ENCODE measurements at places on chromosomes 5 and 9.

- DNase-seq, result no peak
Observed at GRCh38 chr5:180135967-180136629, 64.5 kb upstream of the RNF130 start.

DNA sequence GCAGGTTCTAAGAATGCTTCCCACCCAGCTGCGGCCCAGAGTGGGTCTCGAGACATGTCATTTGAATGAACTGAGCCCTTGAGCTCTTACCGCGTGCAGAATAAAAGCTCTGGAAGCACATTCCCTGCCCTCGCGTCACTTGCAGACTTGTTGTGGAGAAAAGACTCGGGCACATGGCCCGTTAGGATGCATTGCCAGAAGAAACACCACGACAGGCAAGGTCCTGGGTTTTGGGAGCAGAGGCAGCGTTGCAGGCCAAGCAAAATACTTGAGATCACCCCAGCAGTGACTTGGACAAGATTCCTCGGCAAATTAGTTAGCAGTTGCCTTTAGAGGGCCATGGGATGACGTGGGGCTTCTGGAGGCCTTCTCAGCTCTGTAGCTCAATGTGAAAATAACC is 170.8 kb upstream of the MSX2 start:
- DNase-seq, result no peak

- no peak for DNase-seq
Observed at GRCh38 chr9:82242285-82242963, 253.9 kb downstream of the SPATA31D1 start.

GRCh38 chr5:108762660-108763059 is 15.0 kb downstream of the FER start:
- no peak for DNase-seq

DNA sequence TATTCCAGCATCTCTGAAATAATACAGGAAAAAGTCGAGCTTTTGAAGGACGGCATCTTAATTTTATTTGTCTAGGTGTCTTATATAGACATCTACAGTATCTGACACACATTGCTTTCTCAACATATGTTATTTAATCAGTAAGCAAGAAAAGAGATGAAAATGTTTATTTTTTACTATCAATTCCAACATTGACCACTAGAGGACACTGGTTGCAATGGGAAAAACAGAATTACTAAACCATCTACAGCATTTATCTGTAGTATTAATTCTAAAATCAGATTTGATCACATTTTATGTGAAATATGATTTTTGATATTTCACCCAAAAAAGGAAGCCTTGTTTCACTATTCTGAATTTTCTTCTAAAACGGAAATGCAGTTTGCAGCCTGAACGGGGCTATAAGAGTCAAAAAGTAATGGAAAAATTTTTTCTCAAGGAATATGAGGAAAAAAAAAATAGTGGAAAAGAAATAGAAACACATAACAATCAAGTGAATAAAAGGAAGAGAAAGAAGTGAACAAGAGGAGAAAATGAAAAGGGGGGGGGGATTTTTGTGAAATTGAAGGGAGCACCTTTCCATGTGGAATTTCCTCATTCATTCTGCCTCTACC is 98.6 kb downstream of the OSTF1 start:
- DNase-seq, result no peak

GRCh38 chr5:158958021-158958994 is 141.4 kb downstream of the EBF1 start:
- peak; percentile 14 for DNase-seq

DNA sequence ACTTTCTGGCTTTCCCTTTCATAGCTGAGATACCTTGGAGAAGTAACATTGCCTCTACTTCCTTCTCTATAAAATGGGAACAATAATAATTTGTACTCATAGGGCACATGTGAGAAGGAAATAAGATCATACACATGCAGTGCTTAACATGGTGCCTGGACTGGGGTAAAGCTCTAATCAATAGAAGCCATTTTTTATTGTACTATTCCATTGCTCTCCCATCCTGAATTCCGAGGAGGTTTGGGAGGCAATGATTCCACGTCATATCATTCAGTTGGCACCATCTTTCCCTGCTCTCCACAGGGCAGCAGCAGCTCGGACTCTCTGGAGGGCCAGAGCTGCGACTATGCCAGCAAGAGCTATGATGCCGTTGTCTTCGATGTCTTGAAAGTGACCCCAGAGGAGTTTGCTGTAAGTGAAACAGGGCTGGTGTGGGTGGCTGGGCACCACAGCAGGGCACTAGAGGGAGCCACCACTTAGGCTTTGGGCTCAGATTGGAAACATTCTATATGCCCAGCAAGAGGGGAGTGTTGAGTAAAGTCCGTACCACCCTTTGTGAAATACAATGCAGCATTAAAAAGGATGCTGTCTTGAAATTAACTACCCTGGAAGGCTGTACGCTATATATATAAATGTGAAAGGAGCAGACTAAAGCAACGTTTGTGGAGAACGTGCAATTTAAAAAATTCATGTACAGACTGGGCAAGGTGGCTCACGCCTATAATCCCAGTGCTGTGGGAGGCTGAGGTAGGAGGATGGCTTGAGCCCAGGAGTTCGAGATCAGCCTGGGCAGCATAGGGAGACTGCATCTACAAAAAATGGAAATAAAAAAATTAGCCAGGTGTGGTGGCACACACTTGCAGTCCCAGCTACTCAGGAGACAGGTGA is 51.2 kb downstream of the RALGPS1 start:
- DNase-seq, result peak; percentile 62

DNA sequence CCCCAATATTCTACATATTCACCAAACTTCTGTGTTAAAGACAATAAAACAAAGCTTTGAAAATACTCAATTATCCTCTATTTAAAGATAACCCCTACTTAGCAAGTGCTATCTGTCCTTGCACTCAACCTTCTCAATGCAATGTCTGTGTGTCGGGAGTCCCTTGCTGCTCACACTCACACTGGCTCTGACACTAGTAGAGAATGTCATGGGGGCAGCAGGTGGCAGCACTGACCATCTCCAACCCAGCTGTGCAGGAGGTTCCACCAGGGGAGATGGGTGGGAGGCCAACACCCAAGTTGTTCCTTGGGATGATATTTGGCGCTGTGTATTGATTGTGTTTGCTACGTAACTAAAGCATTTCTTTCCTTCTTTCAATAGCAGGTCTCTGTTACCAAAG is 59.4 kb upstream of the SIMC1 start:
- DNase-seq, result no peak

DNA sequence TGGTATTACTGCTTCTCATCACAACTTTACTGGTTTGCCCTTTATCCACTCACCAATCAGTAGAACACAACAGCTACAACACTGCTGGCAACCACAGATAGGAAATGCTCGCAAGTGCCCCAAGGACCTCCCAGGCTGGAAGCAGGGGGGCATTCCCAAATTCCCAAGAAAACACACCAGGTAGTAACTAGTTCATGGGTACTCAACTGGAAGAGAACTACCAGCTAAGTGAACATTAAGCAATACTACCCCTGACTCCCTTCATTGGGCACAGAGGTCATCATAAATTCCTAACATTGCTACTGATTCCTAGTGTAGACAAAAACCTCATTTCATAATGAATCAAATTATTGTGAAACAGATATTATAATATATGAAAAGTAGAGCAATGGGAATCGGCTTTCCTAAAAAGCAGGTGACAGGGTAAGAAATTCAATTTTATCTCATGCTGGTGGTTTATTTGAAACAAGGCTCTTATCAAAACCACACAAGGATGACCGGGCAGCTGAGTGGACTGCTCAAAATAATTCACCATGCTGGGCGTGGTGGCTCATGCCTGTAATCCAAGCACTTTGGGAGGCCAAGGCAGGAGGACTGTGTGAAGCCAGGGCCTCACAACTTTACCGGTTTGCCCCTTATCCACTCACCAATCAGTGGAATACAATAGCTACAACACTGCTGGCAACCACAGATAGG is 81.6 kb downstream of the TLE1 start:
- DNase-seq, result no peak

GRCh38 chr9:38084556-38084880 is 15.5 kb upstream of the SHB start:
- DNase-seq, result no peak

GRCh38 chr5:155728857-155729683 is 597.9 kb upstream of the SGCD start:
- peak; percentile 11 for DNase-seq

- DNase-seq, result no peak
Observed at GRCh38 chr5:2220741-2221140, 338.0 kb upstream of the IRX4 start.

DNA sequence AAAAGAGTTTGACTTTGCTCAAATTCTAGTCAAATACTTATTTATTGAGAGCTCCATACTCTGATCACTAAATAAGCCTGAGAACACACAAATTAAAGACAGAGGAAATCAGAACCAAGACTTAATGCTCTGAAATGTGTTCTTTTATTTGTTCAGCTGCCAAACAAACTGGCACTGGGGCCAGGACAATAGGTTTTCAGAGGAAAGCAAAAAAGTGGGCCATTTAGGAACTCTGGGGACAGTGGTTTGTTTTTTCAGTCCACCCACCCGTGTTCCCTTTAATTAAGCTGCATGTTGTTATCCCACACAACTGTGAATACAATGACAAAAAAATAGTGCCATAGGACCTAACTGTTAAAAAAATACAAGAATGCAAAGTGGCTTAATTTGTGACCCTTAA is 95.4 kb upstream of the RETREG1 start:
- no peak for DNase-seq

GRCh38 chr5:151451626-151452520 is 4.5 kb downstream of the SLC36A1 start:
- DNase-seq, result no peak

DNA sequence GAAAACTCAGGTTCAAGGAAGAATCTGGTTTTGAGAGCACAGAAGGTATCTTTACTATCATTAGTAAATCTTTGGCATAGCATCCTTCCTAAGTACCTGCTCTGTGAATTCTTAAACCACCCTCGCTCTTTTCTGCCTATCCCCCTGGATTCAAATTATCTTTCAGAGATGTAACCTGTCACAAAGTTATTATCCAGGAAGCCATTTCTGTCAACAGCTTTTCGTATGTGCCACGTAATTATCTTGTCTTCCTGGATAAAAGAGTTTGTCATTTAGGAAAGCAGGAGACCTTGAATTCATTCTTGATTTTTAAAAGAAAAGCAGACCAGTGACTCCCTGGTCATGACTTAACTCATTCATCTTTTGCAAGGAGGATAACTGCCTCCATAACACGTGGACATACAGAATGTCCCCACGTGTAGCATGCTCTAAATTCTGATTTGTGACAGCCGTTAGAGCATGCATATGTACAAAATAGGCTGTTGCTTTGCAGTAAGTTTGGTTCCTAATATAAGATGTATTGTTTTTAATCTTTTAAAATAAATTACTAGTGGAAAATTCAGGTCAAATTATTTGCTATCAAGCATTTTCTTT is 189.0 kb downstream of the TRIO start:
- DNase-seq, result no peak

DNA sequence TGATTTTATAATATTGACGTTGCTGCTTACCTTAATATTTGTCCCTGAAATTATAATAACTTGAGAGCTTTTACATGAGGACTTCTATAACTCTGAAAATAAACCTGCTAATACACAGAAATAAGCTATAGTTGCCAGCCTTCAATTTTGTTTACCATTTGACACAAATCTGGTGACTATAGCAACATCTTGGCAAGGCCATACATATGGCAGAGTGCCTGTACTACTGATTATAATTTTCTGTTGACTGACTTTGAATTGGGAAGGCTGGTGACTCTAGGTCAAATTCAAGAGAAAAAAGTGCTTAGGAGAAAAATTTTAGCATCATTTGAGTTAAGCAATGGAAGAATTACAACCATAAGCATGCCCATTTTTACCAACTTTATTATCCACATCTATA is 581.4 kb upstream of the PTPRD start:
- no peak for DNase-seq

DNA sequence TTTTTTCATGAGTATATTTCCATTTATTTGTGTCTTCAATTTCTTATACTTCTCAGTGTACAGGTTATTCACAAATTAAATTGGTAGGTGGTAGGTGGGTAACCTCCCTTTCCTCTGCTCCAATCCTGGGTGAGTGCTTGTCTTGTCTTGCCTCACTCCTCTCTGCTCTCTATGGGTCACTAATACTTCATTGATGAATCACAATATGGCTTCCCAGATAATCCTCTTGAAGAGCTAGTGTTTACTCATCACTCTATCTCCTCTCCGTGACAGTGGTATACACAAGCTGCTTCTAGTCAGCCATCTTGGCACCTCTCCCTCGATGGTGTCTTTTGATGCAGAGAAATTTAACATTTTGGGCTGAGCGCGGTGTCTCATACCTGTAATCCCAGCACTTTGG is 331.8 kb upstream of the NMUR2 start:
- no peak for DNase-seq

DNA sequence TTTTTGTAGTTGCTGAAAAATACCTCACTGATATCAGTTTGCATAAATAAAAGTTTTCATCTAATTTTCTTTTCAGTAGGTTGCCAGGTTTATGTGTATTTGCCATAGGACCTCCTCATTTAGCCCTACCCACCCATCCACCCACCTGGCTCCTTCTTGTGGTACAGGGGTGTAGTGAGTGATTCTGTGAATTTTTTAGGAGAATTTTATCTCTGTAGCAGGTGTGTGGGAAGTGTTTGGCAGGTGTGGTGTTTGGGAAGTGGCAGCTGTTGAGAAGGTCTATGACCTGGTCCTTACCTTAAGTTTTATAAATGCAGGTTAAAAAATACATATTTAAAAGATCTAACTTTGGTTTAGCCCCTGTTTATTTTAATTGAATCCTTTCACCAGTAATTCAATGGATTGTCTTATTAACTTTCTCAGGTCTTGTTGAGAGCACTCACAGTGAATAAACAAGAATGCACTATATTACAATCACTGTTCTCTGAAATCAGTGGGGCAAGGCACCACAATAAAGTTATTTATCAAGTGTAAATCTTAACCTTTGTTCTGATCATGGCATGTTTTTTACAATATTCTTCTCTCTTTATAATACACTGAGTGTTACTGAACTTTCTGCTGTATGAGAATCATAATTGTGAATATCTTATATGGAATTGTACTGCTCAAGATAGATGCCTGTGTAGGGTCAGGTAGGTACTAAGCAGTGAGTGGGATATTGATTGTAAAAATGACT is 189.1 kb downstream of the WDR70 start:
- no peak for DNase-seq

DNA sequence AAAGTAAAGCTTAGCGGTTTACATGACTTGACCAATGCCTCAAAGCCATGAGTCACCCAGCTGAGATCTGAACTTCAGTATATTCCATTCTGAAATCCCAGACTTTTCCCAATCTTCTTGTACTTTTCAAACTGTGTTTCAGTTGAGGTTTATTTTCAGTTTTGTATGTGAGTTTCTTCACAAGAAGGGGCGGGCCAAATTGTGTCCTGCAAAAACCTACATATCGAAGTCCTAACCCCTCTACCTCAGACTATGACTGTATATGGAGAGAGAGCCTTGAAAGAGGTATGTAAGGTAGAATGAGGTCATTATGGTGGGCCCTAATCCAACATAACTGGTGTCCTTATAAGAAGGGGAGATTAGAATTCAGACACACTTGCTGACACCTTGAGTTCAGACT is 666 bp upstream of the TLR4 start:
- DNase-seq, result no peak

Measured in CD4-positive, alpha-beta T cell treated with Interferon alpha-2 for 1 hour (primary cell).